ENCODE measurements at places on chromosomes 7 and 10.

GRCh38 chr10:70592746-70593512, 9.6 kb downstream of the PRF1 start:
- no peak for DNase-seq

DNA sequence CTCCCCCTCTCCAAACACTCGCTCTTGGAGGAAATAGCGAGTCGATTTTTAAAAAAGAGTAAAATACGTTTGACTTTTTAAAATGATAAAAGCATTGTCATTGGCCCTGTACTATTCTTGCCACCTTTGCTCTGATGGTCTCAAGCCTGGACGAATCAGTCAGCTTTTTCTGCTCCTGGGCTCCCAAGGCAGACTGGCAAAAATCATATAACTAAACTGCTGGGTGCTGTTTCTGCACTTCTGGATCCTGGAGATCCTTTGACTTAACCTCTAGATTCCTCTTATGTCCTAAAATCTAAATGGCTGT, 1.8 kb downstream of the TPST1 start:
- no peak for DNase-seq

DNA sequence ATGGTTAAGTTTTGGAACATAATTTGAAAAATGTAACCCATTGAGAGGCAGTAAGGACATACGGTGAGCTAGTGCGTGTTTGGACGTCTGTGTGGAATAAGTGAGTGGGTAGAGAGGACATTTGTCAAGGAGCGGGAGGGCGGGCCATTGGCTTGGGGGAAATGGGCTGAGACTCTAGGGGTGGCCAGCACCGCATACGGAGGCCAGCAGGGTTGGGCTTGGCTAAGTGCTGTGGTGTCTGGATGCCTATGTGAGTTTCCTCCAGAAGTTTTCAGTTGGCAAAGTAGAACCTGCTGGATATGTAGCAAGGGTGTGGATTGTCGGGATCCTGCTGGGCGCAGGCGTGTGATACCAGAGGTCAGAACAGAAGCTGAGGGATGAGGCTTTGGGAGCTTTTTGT, 103.0 kb downstream of the TCF7L2 start:
- DNase-seq = no peak

DNA sequence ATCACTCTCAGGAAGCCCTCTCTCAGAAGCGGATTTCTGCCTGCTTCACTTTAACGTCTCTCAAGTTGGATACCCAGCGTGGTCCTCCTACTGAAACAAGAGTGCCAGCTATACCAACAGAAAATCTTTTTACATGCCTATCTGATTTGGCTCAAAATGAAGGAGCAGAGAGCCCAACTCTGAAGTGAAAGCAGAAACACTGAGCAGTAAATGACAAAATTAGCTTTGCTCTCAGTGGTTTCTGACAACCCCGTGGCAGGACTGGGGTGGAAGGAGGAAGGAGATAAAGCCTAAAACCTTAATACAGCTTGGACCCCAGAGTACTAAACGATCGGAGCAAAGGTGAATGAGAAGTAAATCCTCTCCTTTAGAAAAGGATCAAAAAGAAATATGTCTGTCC, 25.1 kb upstream of the GPR37 start:
- no peak for DNase-seq

DNA sequence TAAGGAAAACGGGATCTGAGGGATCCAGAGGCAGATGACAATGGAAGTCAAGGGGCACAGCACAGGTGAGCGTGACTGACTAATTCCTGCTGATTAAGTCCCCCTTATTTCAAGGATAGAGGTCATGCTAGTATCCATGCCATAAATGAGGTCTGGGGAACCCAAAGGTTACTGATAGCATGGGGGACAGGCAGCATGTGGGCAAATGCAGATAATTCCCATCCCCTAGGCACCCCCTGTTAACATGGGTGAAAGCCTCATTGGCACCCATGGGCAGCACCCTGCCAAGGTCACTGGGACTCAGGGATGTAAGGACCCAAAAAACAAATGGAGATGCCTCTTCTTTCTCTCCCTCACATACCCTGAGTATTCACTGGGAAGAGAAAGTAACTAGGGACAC, 139.7 kb downstream of the WDR11 start:
- no peak for DNase-seq

DNA sequence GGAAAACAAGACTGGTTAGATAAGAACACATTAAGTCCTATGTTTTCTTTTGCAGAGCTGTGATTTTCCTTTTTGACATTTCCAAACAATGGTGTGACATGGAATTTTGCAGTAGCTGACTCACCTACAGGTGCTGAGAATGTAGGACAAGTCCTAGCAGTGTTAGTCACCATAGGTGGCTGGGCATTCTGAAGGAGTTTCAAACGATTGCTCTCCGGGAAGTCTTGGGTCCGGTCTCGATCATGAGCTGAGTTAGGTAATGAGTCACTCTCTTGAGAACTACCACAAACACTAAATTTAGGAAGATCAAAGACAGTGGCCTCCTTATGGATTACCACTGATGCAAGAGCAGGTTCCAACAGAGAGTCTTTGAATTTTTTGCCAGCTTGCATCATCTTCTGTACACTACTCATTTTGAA, 3.6 kb downstream of the FIGNL1 start:
- no peak for DNase-seq

- DNase-seq = no peak
Observed at GRCh38 chr7:44050121-44050914, 5.8 kb downstream of the DBNL start.

GRCh38 chr7:75640201-75640600, 98.5 kb downstream of the HIP1 start:
- no peak for DNase-seq

DNA sequence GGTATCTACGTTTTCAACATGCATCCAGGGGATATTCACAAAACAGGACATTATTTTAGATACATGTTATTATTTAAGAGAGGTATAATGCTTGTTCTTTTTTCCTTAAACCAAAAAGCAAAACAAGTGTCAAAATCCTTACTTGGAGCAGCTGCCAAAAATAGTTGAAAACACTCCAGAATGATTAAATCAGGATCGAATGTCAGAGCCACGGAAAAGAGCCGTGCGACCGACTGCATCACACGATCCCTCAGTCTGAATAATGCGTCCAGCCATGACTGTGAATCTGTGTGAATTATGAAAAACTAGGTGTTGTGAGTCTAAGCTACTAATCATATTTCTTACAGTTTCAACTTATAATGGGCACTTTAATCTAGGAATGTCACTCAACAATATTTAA, 126.0 kb downstream of the PARD3 start:
- no peak for DNase-seq

All from GM13977 (cell line).